Aorta (tissue), 5 donors: ENCODE measurements at places on chromosomes 6 and 20. TPM values are rescaled to one million over a fixed set of nuclear protein-coding genes. Genes with fewer than 3 reads are reported as not detected.

HNF4A gene
- not detected for total RNA-seq

RCAN2 gene
- 87.3 TPM for total RNA-seq

DNA sequence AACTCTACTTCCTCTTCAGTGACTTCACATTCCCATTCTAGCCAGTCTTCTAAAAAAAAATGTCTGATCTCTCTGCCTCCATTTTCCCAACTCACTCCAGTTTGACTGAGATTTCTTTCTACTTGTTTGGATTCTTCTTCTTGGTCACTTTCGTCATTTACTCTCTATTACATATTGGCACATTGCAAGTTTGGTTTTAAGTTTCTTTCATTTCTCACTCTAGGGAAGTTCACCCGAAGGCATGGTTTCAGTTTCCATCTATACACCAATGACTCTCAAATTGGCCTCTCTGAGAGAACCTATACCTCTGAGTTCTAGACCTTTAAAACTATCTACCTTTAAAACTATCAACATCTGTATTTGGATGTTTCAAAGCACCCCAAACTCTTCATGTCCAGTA, 51.3 kb downstream of the CD109 start:
- DNase-seq = no peak

DNA sequence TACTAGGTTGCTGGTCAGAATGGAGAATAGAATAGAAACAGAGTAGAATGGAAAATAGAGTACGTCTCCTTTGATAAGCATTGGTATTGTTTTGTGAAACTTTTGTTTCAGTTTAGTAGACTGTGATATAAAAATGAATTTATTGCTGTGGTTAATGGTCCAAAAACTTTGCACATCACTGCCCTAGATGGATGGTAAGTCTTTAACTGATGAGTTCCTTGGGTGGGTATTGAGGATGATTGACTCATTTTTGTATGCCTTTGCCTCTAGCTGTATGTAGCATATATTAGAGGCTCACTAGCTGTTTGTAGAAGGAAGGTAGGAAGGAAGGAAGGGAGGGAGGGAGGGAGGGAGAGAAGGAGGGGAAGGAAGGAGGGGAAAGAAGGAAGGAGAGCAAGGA, 48.3 kb downstream of the ZDHHC14 start:
- DNase-seq = no peak

DNA sequence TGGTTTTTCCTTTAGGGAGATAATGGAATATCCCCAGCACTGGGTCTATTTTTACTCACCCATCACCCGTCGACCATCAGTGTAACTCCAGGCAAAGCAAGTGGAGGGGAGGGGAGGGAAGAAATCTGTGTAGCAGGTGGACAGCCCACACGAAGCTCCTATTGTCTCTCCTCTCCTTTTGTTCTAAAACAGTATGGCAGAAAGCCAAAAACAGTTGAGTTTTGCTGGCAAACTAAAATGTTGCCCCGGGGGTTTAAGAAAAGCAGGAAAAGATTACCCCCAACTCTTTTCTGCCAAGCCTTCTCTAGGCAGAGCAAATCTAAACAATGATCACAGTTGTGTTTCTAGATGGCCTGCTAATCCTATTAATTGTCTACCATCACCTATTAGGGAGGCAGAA, 89.7 kb downstream of the PREP start:
- no peak for DNase-seq

DNA sequence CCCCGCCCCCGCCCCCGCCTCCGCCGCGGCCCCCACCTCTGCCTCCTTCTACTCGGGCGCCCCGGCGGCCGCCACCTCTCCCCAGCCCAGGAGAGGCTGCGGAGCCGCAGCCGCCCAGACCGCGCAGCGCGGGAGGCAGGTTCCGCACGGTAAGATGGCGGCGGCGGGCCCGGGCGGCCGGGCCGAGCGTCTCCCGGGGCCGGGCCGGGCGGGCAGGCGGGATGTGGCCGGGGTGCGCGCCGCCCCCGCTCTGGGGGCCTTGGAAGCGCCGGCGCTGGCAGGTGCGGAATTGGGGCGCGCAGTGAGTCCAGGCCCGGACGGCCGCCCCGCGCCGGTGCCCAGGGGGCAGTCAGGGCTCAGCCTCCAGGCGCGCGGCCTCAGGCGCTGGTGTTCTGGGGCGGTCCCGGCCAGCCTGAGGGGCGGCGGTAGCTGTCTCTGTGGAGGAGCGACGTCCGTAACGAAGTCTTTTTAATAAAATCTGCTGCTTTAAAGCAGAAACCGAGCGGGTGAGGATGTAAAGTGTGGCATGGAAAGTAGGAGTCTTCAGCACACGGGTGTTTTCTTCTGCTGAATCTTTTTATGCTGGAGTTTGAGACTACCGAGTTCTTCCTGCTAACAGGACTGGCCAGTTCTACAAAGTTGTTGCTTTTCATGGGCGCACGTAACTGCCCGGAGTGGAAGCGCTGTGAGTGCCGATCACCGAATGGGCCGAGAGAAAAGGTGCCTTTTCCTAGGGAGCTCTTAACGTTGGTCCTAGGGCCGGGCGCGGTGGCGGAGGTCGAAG, at the start of gene GID8:
TSS of gene GID8 (plus strand) at position 43 of the 784 bp plus-strand sequence. CDS start 3,356 bp downstream, outside the sequence.
- no peak for DNase-seq

MUCL3 gene
- not detected for total RNA-seq

PTPRT gene
- total RNA-seq = 0.19 TPM

COL21A1 gene
- 22.5 TPM for total RNA-seq

GRCh38 chr6:35057449-35058357, 83.4 kb downstream of the TCP11 start:
- DNase-seq = peak; percentile 69

DNA sequence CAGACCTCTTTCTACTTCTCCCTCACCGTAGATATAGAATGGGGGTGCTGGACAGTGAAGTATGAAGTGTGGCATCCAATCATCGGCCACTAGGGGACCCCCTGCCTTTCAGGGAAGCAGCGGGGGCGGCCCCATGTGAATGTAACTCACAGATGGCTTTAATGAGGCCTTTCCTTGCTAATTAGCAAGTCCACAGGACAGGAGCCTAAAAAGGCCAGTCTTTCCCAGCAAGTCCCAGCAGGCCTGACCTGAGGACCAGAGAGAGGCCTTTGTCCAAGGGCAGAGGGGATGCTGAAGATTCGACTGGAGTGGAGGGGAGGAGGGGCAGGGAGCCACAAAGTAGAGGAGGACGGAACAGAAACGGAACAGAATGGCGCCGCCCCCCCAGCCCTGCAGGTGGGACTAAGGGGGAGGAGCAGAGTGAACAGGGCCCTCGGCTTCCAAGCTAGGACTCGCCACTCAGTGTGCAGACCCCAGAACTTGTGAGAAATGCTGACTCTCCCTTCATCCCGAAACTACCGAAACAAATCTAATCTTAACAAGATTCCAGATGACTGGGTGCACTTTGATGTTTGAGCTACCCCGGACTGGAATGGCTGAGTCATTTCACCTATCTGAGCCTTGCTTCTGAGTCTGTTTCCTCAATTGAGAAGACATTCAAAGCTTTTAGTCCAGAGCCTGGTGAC, 5.8 kb downstream of the C6orf132 start:
- no peak for DNase-seq

TINAG gene
- not detected for total RNA-seq

- no peak for DNase-seq
Observed at GRCh38 chr6:139508023-139508422, 133.6 kb upstream of the CITED2 start.

ROMO1 gene
- 102 TPM for total RNA-seq

SERINC1 gene
- total RNA-seq = 274 TPM

- no peak for DNase-seq
Observed at GRCh38 chr6:125927761-125928160, 28.8 kb upstream of the HINT3 start.

ENPP4 gene
- 20.4 TPM for total RNA-seq

DNA sequence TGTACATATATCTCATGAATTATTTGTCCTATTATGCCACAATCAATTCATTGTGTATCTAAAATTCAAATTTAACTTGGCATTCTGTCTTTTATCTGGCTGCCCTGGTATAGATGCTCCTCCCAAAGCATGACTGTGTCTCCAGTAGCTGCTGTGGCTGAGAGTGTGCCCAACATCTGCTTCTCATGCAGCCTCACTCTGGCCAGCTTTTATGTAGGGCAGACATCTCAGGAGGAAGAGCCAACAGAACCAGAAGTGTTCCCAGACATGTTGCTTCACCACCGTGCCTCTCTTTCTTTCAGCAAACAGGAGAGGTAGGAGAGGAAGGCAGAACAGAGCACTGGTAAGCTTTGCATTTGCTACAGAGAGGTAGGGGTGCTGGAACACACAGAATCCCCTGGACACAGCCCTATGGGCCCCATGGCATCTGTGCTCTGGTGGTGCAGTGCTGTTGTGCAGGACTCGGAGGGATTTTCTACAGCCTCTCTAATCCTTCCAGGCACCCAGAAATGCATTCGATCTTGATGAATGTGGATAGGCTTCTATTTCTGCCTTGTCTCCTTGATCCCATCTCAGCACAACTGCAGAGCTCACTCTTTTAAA, 637.1 kb downstream of the UTRN start:
- DNase-seq = no peak

- DNase-seq = no peak
Observed at GRCh38 chr6:133040094-133040802, 200.9 kb upstream of the EYA4 start.

MAFB gene
- 66.3 TPM for total RNA-seq

DNA sequence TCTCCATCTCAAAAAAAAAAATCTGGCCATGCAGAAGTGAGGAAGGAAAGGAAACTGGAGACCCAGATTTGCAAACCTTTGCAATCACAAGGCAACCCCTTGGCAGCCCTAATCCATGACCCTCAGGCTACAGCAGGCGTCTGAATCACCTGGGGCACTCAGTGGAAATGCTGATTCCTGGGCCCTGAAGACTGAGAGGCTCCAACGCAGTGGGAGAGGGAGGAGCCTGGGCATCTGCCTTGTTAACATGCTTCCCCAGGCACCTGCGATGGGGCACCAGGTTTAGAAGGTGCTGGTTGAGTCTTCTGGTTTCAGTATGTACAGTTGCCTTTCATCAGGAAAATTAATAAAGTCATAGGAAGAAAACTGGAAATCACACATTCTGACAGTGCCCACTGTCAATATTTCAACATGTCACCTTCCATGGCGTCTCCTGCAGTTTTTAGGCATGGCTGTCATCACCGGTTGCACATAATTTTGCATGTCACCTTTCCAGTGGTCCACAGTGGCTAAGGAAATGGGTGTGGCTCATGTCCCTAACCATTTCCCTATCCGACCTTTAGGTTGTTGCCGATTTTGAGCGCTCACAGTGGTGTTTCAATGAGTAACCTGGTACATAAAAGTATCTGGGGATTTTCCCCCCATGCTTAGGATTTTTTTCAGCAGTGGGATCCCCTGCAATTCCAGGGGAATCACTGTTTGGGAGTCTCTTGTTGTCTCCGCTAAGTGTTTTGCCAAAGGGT, 56.9 kb downstream of the PREX1 start:
- DNase-seq = no peak

TMEM244 gene
- total RNA-seq = not detected

GRCh38 chr6:4489538-4489937, 286.7 kb upstream of the CDYL start:
- no peak for DNase-seq

DNA sequence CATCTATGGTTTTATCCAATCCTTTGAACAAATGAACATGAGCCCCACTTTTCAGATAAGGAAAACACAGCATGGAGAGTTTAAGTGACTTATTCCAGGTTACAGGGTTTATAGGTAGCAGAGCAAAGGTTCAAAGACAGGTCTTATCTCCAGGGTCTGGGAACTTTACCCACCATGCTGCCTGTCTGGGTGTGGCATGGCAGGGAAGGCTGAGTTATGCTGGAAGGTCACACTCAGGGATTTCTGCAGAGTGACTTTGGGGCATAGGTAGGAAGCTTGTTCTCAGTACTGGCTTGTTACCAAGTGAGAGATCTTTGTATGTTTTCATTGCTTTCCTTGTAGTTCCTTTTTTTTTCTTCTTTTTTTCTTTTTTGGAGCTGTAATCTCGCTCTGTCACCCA, 1.8 kb downstream of the ZNF831 start:
- no peak for DNase-seq

- DNase-seq = no peak
Observed at GRCh38 chr20:25675161-25675560, 21.5 kb downstream of the ZNF337 start.

CCN5 gene
- 186 TPM for total RNA-seq

DNA sequence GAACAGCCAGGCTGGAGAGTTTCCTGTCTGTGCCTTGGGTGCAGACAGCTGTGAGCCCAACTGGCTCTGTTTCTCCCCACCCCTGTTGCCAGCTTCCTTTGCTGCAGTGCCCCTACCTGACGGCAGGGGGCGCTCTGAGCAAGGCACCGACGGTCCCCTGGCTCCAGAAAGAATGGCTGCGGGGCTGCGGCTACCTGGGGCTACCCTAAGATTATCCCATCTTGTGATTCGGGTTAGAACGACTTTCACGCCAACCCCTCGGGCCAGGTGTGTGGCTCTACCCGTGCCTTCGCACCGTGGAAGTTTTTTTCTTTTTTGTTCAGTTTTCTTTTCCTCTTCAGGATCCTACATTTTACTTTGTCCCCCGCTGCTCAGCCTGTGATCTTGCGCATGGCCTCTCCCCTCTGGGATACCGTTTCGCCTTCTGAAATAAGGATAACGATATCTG, 33.4 kb upstream of the AAR2 start:
- DNase-seq = peak; percentile 68

DNA sequence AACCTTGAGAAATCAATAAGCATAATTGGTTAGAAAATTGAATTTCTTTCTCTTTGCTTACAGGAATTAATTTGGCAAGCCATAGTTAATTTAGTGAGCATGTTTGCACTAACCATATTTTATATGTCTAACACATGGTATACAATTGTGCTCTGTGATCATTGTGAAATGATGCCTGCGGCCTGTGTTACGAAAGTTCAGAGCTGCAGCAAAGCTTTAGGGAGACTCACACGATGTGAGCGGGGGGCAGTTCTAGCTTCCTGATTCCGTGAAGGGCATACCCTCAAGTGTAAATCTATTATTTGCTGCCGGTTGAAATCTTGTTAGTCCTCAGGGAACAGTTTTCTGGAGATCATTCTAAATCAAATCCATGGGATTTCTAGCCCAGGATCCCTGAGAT, 25.5 kb upstream of the ADTRP start:
- no peak for DNase-seq

ASIP gene
- not detected for total RNA-seq

- no peak for DNase-seq
Observed at GRCh38 chr6:128316258-128316929, 204.0 kb downstream of the PTPRK start.

DLL1 gene
- 24.8 TPM for total RNA-seq

GRCh38 chr6:134593442-134593841, 275.5 kb upstream of the SGK1 start:
- DNase-seq = no peak

- no peak for DNase-seq
Observed at GRCh38 chr6:136401749-136402148, 112.1 kb upstream of the BCLAF1 start.
